Body of pancreas (tissue), 4 donors: ENCODE measurements at places on chromosomes 6 and 20. TPM values are rescaled to one million over a fixed set of nuclear protein-coding genes. Genes with fewer than 3 reads are reported as not detected.
A peak's percentile ranks its signal among the peaks of the same experiment; 100 is the strongest.

TBC1D22B gene
- 8.0 TPM for total RNA-seq

DNA sequence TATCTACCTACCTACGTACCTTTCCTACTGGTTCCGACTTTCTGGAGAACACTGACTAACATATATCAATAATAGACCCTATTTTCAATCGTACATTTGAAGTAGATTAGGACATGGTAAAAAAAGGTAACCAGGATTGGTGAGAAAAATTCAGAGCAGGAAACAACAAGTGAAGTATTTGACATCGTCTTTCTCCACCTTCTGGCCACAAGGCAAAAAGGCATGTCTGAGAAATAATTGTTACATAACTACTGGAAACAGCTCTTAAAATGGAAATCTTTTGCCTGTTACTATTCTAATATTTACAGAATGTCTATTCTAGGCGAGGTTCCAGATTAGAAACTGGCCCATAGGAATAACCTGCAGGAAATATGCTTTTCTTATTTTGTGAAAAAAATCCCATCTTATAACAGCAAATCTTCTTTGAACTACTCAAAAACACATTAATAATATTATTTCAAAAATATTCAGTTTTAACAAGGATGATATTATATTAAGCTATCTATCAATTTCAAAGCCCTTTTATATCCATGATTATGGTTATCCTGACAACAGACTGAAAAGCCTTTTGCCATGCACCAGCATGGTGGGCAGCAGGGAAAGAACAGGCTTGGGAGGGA lies 80.8 kb downstream of the RCAN2 start:
- DNase-seq, result peak; percentile 59
- H3K27ac ChIP-seq, result no peak overlapping the region
- no peaks in the 10 kb centered on the region for H3K36me3 ChIP-seq
- H3K27me3 ChIP-seq, result no peaks in the 10 kb centered on the region
- no peak overlapping the region for H3K4me3 ChIP-seq

- no peak overlapping the region for H3K27ac ChIP-seq
- H3K4me1 ChIP-seq, result no peaks in the 10 kb centered on the region
- H3K27me3 ChIP-seq, result no peaks in the 10 kb centered on the region
- no peak overlapping the region for H3K4me3 ChIP-seq
- DNase-seq, result no peak
Measured at GRCh38 chr20:31758991-31759390, 19.9 kb downstream of the TPX2 start.

DNA sequence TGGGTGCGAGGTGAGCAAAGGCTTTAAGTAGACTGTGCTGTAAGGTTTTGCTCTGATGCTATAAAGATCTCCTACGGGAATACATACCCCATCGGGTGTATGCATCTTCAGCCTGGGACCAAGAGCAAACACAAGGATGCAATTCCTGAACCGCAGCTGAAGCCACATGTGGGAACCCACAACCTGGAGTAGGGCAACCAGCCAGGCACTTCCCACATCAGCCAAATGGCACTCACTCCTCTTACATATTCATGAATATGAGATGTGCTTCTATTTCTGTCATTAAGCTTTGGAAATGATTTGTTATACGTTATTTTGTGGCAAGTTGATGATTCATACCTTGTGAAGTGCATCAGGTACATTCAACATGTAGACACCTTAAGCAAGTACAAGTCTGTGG lies 619.2 kb downstream of the C6orf118 start:
- no peaks in the 10 kb centered on the region for H3K4me1 ChIP-seq
- H3K4me3 ChIP-seq, result no peak overlapping the region
- H3K36me3 ChIP-seq, result no peaks in the 10 kb centered on the region
- no peak for DNase-seq
- no peak overlapping the region for H3K27ac ChIP-seq
- no peaks in the 10 kb centered on the region for H3K27me3 ChIP-seq

DNA sequence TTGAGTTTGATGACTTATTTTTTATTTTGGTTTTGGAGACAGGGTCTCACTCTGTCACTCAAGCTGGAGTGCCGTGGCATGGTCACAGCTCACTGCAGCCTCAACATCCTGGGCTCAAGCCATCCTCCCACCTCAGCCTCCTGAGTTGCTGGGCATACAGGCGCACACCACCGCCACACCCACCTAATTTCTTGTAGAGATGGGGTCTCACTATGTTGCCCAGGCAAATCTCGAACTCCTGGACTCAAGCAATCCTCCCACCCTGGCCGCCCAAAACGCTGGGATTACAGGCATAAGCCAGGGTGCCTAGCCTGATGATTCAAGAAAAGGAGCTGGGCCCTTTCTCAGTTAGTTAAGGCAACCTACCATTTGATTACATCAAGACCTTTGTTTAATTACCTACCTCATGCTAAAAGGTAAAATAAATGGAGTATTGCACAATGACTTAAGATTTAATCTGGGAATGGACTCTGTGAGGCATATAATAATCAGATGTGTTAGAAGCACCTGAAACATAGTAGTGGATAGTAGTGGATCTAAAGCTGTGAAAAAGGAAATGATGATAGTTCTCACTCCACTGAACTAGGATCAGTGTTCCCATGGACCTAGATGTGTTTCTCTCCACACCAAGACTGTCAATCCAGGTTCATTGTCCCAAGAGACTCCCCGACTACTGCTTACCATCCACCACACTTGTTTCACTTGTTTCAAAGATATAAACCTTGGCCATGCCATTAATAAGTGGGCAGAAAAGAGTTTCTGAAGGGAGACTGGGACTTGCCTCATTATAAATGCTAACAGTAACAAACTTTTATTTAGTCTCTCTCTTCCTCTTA lies 2.1 kb downstream of the TNFRSF21 start:
- H3K4me3 ChIP-seq, result no peak overlapping the region
- peaks cover 30% of the 10 kb centered on the region for H3K4me1 ChIP-seq
- DNase-seq, result no peak
- no peak overlapping the region for H3K27ac ChIP-seq
- no peaks in the 10 kb centered on the region for H3K27me3 ChIP-seq

HLA-DOB gene
- not detected for total RNA-seq
